ENCODE measurements at places on chromosomes 1 and 21.

GRCh38 chr1:222301652-222302051 is 246.3 kb downstream of the HHIPL2 start:
- DNase-seq = no peak

GRCh38 chr1:219858980-219859379 is 69.4 kb downstream of the SLC30A10 start:
- DNase-seq = no peak

- DNase-seq = no peak
Measured at GRCh38 chr21:29321217-29321616, 22.5 kb downstream of the BACH1 start.

- no peak for DNase-seq
Measured at GRCh38 chr1:223270155-223270554, 93.8 kb downstream of the SUSD4 start.

DNA sequence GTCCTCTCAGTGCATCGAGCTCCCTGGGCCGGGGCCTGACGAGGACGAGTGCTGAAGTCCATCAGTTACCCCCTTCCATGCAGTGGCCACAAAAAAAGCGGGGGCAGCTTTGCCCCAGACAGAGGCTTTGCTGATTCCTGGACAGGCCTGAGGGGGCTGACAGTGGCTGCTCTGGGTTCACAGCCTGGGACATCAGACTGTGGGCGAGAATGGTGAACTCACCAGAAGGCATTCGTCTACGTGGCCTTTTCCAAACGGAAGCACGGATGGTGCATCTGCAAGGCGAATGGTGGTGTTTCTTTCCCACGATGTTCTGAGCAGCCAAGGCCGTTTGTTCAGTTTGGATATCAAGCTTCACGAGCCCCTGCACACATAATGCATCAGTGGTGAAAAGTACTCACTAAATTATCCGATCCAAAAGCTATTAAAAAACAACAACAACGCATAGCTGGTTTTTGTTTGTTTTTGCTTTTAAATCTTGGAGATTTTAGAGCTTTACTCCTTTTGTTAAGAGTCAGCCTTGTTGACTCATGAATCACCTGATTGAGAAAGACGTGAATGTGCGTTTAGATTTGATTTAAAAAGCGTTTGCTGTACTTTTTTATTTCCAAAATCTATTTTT is 6.3 kb upstream of the ZBTB21 start:
- no peak for DNase-seq

DNA sequence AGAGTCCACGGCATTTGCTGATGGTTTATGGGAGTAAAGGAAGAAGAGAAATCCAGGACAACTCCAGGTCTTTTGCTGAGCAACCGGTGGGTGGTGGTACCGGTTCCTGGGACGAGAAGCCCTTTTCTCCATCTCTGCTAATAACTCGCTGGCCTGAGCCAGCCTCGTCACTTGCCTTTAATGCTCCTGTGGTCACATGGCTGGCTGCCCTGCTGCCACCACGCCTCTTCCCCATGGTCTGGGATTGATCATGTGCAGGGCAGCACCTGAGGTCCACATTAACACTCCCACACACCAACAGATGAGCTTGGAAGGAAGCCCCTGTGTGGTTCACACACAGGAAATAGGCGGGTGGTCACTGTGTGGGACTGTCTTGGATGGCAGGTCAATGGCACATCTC is 10.3 kb upstream of the ETS2 start:
- DNase-seq = no peak

- DNase-seq = no peak
Measured at GRCh38 chr1:11839727-11840705, 7.6 kb downstream of the NPPA start.

DNA sequence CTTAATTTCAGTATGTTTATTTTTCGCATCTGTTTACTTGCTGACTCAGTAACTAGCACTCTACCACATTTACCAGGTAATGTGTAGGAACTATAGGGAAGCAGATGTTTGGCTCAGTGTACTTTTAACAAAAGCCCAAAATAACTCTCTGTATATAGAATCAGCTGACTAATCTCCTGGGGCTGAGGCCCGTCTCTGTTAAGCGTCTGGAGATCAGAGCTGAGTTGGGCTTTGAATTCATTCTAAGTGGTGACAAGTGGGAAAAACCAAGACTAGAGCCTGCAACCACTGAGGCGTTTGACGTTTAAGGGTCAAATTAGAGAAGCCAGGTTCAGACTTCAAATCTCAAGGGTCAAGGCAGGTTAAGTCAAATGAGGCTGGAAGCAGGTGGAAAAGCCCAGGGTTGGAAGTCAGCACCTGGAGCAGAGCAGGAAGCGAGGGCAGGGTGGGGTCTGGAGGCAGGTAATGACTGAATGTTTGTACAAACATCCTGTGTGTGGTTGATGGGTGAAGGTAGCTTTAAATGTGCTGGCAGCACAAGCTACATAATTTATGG is 56.8 kb upstream of the LYST start:
- no peak for DNase-seq

DNA sequence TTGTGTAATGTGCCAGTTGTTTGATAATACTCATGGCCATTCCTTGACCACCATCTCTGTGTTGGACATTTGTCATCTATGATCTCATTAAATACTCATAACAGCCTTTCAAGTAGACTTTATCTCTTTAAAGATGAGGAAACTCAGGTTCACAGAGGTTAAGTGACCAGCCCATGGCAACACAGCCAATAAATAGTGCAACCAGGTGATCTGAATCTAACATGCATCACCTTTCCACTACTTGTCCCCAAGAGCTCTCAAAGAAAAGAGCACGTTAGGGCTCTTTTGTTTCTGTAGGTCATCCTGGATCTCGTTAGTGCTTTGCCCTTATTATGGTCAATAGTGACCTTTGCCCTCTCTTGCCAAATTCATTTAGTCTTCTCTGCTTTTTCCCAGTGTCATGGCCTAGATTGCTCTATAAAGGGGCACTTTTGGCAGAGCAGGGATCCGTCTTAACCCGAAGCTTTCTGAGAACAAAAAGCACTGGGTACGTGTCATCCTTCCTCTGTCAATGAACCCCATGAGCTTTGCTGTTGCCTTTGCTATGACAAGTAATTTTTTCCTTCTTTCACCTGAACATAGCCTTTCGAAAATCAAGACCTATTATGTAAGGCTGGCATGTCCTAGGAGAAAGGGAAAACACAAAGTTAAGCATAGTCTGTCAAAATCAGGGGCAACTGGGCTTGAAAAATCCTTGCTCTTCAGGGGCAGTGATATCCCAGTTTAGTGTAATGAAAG is 88.0 kb upstream of the PLXNA2 start:
- no peak for DNase-seq

DNA sequence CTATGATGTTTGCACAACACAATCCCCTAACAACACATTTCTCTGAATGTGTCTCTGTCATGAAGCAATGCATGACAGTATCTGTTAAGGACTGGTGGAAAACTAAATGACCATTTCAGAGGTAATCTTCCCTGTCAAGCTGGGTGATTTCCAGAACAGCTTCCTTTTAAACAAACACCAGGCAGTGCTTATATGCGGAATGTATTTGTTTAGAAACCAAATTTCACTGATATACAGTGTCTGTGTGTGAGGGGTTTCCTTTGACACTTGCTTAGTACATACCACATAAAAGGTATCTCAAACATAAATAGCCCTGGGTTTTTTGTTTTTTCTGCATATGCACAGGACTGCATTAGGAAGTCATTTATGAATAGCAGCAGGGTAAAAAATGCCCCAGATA is 95.6 kb downstream of the TGFBR3 start:
- no peak for DNase-seq

GRCh38 chr1:226002667-226003501 is 3.7 kb upstream of the SDE2 start:
- DNase-seq = no peak

DNA sequence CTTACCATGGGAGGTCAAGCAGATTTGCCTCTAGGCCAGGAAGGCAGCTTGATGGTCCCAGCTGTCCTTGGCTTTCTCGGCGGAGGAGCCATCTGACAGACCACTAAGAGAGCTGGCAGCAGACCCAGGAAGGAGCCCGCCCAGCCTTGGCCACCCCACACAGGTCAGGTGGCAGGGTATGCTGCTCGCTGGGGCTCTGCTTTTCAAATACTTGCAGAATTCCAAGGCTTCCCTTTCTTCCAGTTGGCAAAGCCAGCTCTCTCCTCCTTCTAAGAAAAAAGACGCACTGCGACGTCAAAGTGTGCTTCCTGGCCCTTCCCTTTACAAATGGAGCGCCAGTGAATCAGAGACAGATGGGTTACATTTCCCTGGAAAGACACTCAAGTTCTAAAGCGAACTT is 229.4 kb downstream of the CACNA1E start:
- no peak for DNase-seq

- DNase-seq = no peak
Measured at GRCh38 chr1:223653015-223653414, 12.5 kb downstream of the CAPN8 start.

DNA sequence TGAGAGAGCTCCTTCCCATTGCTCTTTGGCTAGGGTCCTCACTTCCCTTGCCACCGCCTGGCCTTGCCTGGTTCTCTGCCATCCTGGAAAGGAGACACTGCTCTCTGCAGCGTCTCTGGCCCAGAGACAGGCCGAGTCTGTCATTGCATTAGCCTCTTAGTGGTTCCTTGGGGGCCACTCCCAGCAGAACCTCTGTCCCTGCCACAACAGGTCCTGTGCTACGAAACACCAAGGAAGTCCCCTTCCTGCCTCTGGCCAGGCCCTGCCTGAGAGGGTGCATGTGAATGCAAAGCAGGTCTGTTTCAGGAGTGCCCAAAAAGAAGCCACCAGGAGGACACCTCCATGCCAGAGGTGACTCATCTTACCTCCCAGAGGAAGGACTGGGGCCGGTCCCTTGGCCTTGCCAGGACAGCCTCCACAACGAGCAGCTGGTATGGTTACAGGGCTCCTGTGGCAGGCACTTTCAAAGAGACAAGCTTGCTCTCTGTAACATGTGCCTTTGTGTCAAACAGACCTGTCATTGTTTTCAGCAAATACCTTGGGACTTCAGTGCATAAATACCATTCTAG is 59.6 kb downstream of the VPS26C start:
- no peak for DNase-seq

DNA sequence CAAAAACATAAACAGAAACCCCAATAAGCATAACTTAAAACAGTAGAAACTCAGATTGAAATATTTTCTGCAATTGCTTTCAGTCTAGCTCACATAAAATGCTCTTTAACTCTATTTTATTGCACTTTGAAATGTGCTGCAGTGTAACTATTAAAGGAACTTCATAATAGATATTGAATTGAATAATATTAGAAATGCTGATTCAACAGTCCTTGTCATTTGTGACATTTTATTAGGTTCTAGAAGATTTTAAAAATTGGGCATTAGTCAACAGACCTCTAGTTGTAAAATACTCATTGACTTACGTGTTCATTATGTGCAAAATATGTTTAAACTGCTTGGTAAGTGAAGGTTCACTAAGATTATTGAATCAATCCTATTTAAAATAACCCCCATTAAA is 1422.3 kb downstream of the PLA2G4A start:
- no peak for DNase-seq

- DNase-seq = no peak
Measured at GRCh38 chr1:79790950-79791349, 784.4 kb upstream of the ADGRL4 start.

- no peak for DNase-seq
Measured at GRCh38 chr1:231442735-231443134, 20.6 kb upstream of the EGLN1 start.

DNA sequence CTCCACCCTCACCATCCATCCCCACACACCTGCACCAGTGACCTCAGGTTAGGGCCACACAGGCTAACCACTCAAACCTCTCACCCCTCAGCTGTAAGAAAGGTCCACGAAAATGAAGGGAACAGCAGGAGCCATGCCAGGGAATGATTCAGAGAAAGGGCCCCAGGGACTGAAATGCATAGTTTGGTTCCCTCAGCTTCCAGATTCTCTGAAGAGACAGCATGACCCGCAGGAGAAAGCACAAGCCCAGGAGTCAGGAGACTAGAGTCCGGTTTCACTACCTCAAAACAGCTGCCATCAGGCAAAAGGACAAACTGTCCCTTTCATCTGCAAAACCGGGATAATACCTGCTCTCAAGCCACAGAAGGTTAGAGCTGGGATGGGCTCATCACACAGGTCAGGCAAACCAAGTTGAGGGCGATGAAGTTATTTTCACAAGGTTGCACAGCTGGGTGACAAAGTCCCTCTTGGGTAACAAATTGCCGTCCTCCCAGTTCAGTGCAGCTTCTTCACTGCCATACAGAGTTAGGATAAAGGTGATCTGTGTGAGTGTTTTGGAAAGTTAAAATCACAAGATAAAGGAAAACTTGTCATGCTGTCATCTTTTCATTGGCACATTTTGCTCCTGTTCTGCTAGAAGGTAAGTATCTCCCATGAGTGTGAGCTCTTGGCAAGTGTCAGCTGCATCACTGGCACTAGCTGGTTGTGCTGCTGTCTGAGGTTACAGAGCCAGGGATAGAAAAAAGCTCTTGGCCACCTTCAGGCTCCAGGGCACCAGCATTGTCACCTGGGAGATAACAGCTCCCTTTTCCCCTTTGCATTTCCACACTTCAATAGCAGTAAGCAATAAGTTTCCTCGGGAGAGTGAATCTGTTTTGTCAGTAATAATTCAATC is 120.4 kb downstream of the KCNH1 start:
- no peak for DNase-seq

- DNase-seq = no peak
Measured at GRCh38 chr1:69967245-69967766, 238.1 kb downstream of the LRRC40 start.

DNA sequence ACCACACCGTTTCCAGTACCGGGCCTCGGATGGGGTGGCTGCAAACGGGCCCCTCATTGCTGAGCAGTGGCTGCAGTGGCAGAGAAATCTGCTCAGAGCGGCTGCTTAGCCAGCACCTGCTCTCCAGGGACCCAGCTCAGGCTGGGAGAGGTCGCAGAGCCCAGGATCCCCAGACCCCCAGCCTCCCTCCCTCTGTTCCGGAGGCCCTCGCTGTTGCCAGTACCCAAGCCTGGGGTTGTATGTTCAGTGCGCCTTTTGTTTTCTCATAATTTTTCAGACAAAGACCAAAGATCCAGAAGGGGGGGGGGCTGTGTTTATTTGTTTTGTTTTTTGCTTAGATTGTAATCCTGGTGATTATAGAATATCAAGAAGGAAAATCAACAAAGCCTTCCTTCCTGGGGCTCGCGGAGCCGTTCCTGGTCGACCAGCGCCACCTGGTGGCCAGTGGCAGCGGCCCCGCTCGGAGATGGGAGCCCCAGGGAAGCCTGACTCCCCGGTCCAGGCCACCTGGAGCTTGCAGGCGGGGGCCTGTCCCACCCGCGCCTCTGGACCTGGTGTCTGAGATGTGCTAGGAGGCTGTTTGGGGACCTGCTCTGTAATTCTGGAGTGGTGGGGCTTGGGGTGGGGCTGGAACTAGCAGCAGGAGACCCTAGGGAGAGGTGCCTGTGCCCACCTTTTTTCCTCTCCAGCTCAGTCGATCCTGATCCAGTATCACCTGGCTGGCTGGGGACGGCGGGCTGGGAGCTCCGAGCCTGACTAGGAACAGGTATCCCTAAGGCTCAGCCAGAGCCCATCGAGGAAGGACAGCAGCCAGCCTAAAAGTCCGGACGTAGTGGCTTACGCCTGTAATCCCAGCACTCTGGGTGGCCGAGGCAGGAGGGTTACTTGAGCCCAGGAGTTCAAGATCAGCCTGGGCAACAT is 123.9 kb upstream of the VAMP3 start:
- DNase-seq = peak; percentile 61
